ENCODE measurements at places on chromosomes 16 and 17.

GRCh38 chr17:31061678-31062077, 33.1 kb upstream of the NF1 start:
- DNase-seq: no peak

DNA sequence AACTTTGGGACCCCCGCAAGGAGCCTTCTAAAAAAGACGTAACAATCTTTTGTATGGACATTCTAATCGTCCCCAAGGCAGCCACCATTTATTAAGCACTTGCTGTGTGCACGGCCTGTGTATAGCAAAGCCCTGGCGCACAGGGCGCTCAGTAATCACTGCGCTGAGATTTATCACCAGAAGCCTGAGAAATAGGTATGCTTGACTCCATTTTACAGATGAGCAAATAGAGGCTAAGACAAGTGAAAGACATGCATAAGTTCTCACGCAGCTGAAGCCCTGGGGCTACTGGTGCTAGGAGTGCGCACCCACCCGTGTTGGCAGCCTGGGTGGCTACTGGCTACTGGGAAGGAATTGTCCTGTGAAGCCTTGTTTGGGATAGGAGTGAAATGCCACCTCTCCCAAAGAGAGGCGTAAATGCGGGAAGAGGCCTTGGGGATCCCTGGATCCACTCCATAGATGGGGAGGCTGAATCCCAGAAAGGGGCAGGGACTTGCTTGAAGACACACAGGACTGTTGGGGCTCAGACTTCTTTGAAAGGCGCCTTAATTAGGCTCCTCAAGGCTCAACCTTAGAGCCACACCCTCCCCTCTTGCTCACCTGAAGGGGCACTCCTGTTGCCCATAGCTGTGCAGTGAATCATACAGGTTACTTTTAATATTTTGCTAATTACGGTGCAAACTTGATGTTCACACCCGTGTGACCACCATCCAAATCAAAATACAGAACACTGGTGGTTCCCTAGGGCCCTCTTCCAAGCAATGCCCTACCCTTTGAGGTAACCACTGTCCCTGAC, 634 bp upstream of the NATD1 start:
- DNase-seq: no peak

GRCh38 chr17:60080545-60080944, 1.8 kb upstream of the HEATR6 start:
- no peak for DNase-seq

DNA sequence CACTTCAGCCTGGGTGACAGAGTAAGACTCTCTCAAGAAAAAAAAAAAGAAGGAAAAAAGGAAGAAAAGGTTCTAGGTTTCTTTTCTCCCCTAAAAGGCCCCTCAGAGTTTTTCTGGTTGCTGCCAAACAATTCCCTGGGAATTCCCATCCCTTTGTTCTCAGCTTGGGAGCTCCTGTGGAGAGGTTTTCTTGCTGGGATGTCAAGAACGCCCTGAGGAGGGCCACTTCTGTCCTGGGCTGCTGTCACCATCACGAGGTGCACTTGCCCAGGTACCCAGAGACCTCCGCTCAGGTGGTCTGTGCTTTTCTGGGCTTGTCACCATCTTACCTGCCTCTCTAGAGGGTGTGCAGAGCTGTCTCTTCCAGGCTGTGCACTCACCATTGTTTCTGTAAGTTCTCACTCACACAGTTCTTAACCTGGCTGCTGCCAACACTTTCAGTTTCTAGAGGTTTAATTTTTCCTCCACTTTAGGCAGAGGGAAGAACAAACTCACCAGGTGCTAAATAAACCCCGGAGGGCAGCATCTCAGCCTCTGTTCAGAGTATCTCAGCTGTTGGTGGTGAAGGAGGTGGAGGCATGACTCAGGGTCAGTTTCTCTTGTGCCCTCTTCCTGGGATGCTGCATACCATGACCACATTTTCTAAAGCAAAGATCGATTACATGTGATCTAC, 2.4 kb upstream of the COX6A2 start:
- no peak for DNase-seq

DNA sequence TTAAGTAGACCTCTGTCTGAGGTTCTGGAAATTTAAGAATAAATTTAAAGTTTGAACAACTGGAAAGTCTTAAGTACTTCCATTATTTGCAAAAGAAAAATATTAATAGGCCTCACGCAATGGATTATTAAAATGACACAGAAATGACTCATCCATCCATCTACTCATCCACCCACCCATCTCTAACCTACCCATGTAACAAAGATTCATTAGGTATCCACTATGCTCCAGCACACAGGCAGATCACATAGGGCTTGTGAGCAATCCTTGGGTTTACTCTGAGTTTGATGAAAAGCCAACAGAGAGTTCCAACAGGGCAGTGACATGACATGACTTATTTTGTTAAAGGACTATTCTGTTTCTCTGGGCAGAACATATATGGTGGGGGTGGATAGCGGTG, 93.3 kb downstream of the HELZ start:
- peak; percentile 16 for DNase-seq
